T1000 (cell line): ENCODE measurements at places on chromosomes 11 and 22.
A peak's percentile ranks its signal among the peaks of the same experiment; 100 is the strongest.

DNA sequence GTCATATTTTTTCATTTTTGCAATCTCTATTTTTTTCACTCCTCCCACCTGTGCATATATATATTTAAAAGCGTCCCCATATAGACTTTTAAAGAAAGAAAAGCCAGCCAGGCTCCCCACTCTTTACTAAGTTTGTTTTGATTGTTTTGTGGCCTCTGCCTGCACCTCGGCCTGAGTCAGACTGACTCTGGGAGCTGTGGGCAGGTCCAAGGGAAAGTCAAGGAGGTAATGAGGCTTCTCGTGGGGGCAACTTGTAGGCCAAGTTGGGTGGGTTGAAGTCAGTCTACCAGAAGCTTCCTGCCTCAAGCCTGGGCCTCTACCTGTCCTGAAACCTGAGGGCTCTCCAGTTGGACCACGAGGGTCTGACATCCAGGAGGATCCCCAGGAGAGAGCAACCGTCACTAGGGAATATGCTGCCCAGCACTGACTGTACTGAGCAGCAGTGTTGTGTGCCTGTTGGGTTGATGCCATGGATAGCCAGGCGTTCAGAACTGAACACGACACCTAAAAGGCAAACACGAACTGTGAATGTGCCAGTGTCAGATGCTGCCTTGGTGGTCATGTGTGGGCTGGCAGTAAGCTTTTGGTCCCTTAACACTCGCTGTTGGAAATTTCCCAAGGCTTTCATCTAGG is 58.8 kb downstream of the BMAL1 start:
- no peak for DNase-seq

GRCh38 chr22:17549183-17549582 is 14.1 kb upstream of the SLC25A18 start:
- DNase-seq: no peak

DNA sequence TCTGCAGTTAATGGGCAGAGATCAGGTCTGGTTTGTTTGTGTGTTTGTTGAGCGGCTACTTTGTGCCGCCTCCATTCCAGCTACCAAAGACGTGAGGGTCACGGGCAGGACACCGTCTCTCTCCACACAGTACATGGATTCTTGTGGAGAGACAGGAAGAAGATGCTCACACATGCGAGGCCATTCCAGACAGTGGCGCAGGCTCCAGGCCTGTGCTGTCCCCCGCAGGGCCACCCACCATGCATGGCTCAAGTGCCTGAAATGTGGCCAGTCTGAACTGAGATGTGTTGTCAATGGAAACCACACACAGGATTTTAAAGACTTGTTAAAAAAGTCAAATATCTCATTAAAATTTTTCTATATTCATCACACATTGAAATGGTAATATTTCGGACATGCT is 848.3 kb downstream of the TBC1D22A start:
- DNase-seq: no peak

- peak; percentile 65 for DNase-seq
These were observed 1.5 kb downstream of the CASTOR1 start for GRCh38 chr22:30287648-30288418.

GRCh38 chr11:6022956-6023355 is 7.6 kb downstream of the OR56A1 start:
- DNase-seq: no peak

DNA sequence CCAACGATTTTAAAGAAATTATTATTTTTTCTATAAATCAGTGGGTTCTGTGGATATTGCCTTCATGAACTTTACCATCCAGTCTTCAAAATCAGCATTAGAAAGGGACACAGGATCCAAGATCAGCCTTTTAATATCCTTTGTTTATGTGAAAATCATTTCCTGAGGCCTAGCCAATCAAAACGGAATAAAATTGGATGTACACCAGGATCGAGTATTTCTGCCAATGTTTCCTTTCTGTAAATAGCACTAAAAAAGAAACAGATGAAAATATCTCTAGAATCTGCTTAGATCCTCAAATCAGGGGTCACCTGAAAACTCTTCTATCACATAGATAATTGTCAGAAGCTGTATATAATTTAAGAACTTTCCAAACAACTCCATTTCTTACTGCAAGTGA is 1598.5 kb downstream of the LRRC4C start:
- DNase-seq: no peak

GRCh38 chr11:34791780-34792542 is 124.2 kb downstream of the APIP start:
- no peak for DNase-seq

GRCh38 chr11:9461063-9461759 is 399 bp downstream of the ZNF143 start:
- DNase-seq: peak; percentile 80

GRCh38 chr11:78390809-78391208 is 26.8 kb downstream of the GAB2 start:
- DNase-seq: no peak

GRCh38 chr11:99522467-99523173 is 501.9 kb downstream of the CNTN5 start:
- DNase-seq: no peak
